PC-3 (cell line): ENCODE measurements at places on chromosomes 1 and 21. TPM values are rescaled to one million over a fixed set of nuclear protein-coding genes. Genes with fewer than 3 reads are reported as not detected.

DNA sequence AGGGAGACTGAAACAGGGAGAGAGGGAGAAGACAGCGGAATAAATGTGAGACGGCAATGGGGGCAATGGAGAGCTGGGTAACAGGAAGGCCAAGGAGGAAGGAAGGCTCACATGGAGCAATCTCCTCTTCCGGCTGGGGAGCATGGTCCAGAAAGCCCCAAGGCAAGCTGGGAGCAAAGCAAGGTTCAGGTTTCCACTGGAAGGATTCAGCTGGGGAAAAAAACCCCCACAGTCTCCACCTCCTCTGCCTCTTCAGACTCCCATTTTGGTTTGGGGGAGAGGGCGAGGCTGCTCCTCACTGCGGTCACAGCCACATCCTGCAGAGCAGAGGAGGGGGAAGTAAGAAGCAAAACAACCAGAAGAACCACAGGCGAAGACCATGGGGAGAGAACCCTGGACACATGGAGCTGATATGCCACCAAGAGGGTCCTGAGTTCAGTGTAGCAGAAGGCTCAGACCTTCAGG lies 650 bp downstream of the TNFAIP8L2 start:
- DNase-seq, result no peak

- no peak for DNase-seq
Observed at GRCh38 chr1:197453376-197454058, 185.5 kb downstream of the CRB1 start.

GRCh38 chr1:182869241-182869666 lies 30.1 kb downstream of the DHX9 start:
- DNase-seq, result no peak

- DNase-seq, result peak; percentile 87
Observed at GRCh38 chr1:151885479-151885878, 23.8 kb downstream of the THEM4 start.

GRCh38 chr1:222653178-222653827 lies 35.4 kb downstream of the MIA3 start:
- DNase-seq, result no peak

Gene PPM1J
- 0.80 and 1.4 TPM in 2 replicates for total RNA-seq
